ENCODE measurements at places on chromosomes 2 and 18.

- no peak for DNase-seq
These were observed 193.3 kb upstream of the AGAP1 start for GRCh38 chr2:235300368-235301201.

- DNase-seq = no peak
These were observed 17.4 kb downstream of the SRD5A2 start for GRCh38 chr2:31563273-31563839.

DNA sequence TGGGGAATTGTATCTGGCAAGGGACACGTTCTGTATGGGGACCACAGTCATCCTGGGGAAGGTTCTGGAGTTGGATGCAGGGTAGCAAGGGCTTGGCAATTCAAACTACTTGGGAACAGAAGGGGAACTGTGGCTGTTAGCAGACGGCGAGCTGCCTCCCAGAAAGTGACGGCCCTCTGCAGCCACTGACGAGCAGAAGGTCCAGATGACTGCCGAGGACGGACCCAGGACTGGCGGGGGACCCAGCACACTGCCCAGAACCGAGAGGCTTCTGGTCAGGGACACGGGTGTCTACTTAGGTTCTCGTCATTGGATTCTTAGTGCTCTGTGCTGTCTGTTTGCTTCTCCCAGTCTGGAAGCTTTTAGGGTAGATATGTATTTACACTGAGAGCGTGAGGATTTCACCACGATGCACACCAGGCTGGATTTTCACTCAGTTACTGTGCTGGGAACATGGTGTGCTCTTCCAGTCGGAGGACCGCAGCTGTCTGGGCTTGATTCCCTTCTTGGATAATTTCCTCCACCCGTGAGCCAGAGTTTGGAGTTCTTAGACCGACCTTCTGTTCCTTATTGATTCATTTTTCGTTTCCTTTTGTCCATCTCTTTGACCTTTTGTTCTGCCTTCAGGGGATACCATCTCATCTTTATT lies 13.4 kb downstream of the GPR35 start:
- no peak for DNase-seq

DNA sequence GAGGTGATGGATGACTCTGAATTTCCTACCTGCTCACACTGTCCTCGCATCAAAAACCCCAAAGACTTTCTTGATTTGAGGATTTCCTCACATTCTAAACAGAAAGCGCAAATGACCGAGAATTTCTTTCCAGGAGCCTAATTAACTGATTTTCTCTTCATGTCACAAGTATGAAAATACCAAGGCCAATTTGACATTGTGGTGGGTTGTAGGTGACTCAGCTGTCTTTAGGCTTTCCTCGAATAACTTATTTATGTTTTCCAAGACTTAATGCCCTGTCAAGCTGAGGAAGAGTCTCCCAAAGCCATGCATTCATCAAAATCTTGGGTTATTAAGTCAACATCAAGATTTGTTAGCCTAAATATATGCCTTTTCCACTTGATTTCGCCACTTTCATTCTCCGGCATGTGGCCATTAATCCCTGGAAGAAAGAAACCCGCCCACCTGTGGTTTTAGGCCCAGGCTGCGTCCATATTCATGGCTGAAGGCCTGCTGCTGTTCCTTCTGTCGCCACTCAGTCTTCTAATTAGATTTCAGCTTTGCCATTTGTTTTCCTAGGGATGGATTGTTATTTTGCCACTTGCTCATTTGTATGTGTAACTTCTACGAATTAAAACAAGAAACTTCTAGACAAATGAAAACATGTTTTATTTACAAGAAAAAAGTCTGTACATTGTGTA lies 84.9 kb downstream of the ST6GAL2 start:
- no peak for DNase-seq

GRCh38 chr18:72543357-72544055 lies 636 bp downstream of the CBLN2 start:
- DNase-seq = no peak

GRCh38 chr2:239472235-239472775 lies 71.5 kb upstream of the HDAC4 start:
- no peak for DNase-seq

DNA sequence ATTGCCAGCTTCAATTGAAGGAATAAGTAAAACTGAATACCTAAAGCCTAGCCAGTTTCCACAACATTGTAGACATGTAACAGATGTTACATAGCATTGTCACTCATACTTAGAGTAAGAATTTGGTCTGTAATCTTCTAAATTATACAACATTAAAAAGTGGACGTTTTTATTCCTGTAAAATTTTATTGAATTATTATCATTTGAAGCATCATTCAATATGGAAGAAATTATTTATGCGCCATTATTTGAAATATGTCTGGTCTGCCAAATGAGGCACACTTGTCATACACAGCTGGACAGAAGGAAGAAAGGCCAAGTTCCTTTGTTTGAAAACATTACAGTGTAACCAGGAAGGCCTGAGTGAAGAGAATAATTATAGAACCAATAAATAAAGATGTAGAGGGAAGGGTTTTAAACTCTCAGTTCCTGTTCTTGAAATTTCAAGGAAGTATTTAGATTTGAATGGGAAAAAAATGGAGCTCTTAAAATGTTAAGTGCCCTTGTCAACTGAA lies 575.5 kb downstream of the LRRTM4 start:
- DNase-seq = no peak

GRCh38 chr2:182006595-182007341 lies 21.1 kb downstream of the PPP1R1C start:
- DNase-seq = no peak

DNA sequence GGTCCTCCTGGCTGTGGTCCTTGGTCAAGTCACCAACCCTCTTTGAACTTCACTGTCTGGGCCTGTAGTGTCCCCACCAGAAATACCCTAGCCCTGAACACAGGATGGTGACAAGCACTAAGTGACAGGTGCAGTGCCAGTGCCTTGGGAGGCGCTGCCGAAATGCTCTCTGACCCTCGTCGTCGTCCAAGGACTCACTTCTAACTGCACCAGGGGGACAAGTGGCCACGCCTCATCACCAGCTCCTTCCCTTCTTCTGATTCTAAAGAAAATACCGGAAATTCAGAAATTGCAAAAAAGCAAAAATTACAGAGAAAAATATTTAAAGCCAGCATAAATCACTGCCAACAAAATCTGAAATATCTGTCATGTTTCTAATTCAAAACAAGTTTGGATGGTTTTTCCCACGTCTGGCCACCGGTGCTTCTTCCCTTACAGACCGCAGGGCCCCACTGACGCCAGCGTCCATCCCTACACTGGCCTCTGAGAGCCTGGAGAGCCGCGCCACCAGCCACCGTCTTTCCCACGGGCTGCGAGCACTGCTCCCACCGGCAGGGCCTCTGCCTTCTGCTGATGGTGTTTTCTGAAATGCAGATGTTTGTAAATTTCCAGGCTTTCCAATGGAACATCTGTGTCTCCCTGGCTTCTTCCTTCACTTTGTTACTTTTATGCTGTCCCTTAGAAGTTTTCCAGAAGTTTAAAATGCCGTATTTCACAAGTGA lies 37.4 kb upstream of the GPC1 start:
- DNase-seq = no peak

- DNase-seq = no peak
These were observed 43.1 kb downstream of the INHBB start for GRCh38 chr2:120389036-120389391.

DNA sequence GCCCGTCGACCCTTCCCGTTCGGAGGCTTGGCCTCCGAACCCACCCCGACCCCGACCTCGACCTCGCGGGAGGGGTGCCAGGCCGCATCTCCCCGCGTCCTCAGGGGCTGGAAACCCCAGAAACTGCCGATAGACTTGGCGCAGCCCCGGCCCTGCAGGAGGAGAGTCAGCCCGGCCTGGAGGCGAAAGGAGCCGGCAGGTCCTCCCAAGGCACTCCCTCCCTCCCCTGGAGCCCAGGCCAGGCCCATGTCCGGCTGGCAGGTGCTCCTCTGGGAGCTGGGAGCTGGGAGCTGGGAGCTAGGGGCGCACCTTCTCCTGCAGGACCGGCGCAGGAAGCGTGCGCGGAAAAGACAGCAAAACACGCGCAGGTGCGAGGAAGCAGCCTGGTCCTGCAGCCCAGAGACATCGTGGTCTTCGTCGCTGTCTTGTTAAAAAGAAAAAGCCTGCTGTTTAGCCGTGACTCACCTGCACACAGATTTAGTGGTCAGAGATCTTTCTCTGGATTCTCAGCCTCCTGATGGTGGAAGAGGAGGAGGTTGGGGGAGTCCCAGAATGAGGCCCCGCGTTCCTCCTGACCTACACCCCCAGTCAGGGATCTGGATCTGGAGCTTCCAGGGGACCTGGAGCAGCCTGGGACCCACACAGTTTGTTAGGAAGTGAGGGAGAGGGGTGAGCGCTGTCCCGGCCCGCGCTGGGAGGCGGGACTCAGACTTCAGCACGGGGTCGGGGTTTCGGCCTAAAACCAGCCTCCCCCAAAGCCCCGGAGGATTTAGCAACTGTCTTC lies 660 bp upstream of the MBP start:
- DNase-seq = no peak

GRCh38 chr2:217121565-217121964 lies 261.7 kb upstream of the TNP1 start:
- DNase-seq = no peak

DNA sequence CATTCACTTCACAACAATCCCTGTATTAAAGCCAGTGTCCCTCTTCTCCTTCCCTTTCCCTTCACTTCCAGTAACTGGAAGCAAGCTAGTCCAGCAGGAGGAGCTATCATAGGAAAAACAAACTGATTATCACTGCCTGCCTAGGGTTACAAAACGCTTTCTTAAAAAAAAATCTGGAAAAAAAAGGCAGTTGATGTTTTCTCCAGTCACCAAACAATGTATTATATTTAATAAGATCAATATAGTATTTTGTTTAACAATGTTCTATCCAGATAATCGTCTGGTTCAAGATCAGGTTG lies 78.8 kb upstream of the ITGB6 start:
- no peak for DNase-seq

GRCh38 chr2:27967076-27967475 lies 76.5 kb downstream of the BABAM2 start:
- DNase-seq = no peak

DNA sequence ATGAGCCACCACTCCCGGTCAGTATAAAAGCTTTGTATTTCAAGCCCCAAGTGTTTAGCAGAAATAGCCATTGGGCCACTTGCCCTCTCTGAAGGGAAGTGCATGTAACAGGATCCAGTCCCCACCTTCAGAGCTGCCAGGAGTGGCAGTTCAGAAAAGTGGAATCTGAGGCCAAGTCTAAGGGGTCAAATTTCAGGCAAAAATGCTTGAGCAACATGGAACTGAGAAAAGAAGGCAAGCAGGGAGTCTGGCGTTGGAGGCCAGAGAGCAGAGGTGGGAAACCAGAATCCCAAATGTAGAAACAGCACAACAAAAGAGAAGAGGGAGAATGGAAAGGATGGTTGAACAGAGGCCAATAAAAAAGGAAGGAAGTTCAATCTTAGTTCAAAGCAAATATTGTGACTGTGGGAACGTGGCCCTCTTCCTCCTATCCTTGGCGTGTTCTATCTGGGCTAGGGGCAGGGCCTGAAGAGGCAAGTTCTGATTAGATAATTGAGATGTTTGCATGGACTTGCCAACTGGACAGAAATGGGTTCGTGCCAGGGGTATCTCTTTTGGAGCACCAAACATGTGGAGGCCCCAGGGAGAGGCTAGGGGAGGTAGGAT lies 102.2 kb downstream of the AP1S3 start:
- no peak for DNase-seq

DNA sequence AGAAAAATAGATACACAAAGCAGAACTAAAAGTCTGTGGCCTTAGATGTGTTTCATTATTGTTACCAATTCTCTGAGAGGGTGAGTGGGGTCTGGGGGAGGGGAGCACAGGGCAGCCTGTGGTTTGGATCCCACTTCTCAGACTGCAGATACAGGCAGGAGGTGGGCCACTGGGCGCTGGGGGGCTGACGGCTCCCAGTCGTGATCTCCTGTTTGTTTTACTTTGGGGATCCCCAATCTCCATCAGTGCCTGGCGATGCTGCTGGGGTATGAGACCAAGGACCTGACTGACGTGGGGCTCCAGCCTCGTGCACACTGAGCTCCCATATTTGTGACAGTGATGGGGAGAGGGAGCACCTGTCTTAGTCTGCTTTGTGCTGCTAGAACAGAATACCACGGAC lies 54.9 kb downstream of the EDAR start:
- DNase-seq = no peak

DNA sequence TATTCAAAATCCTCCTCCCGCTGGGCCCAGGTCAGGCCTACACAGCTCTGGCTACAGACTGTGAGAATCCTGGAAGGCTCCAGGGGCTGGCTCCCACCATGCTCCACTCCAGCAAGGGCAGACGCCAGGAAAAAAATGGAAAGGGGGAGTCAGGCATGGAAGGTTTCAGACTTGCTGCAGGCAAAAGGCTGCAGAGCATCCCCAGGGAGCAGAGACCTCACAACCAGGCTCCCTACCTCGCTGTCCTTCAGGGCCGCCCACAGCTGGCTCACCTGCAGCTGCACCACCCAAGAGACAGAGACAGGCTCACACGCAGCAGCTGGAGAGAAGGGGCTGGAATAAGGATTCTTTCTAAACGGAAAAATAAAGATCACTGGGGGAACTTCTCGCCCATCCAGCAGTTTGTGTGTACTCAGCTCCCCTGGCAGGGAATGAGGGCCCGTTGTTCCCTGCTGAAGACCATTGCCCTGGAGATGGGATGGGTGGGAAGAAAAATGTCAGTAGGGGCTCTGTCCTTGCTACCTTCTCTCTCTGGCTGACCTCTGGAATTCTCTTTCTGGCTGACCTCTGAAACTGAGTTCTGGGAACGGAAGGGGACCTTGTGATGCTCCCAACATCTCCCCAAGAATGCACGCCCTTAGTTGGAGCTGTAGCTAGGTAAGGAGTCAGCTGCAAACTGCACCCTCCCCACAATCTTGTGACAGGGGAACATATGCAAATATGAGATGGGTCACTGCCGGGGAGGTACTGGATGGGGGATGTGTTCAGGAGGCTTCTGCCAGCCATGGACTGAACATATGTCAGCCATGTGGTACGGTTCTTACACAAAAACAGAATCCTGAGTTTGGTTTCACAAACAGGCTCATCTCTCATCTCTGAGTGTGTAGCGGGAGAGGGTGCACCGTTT lies 34.5 kb downstream of the BCL2 start:
- DNase-seq = peak; percentile 41

- DNase-seq = no peak
These were observed 32.9 kb upstream of the ITPRID2 start for GRCh38 chr2:181858600-181858999.

- DNase-seq = peak; percentile 63
These were observed 22.8 kb downstream of the TTLL4 start for GRCh38 chr2:218733171-218734021.

DNA sequence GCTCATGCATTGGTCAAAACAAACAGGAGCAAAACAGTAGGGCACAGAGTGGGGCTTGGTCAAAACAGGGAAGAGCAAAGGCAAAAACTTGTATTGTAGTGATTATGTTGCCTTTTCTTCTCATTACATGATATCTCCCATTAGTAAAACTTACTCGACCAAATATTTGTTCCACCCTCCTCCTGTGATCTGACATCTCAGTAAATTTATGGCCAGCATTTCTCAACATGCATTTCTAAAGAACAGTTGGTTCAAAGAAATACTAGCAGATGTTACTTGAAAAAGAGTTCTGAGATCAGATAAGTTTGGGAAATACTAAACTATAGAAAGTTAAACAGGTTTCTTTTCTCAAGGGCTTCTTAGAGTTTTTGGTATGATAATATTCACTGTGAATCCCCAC lies 423.1 kb downstream of the FIGN start:
- no peak for DNase-seq

Data from globus pallidus (tissue), 1 donor.